ENCODE measurements at places on chromosomes 2 and 18.

DNA sequence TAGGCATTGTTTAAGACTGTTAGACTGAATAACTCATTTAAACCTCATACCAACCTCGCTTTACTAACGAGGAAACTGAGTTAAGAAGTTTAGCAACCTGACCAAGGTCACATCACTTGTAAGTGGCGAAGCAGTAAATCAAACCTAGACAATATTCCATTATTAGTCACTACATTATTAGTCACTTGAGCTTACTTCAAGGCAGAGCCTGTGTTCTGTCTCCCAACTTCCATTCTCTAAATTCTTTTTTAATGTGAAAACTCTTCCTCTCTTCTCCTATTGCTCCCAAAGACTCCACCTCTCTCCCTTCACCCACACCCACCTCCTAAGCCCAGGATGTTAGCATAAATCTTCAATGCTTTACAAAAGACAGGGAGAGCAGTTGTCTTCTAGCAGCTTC, 156.5 kb downstream of the ARL6IP6 start:
- no peak for DNase-seq

DNA sequence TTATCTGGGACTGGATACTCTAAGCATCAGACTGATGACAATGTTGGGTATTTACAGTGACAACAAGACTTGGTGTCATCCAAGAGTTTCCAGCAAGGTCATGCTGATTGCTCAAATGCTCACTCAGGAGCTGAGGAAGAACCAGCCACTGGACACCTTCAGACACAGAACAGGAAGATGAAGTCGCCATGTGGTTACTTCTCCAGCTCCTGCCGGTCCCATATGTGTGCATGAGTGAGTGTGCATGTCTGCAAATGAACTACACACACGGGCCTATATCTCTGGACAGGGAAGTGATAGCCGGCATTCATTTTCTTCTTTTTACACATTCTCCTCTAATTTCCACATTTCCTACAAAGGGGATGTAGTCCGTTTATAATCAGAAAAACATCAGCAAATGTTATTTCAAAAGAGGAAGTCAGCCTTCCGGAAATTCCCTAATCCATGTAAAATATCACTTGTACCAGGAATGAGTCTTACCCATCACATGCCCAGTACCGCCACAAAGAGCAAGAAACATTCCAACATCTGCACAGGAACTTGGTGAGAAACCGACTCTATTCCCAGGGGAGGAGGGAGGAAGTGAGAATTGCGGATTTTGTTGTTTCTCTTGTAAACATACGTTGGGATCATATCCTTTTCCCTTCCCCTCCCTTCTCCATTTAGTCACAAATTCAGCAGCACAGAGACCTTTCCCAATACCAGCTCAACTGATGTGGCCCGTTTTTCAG, 10.8 kb downstream of the RFX8 start:
- no peak for DNase-seq

DNA sequence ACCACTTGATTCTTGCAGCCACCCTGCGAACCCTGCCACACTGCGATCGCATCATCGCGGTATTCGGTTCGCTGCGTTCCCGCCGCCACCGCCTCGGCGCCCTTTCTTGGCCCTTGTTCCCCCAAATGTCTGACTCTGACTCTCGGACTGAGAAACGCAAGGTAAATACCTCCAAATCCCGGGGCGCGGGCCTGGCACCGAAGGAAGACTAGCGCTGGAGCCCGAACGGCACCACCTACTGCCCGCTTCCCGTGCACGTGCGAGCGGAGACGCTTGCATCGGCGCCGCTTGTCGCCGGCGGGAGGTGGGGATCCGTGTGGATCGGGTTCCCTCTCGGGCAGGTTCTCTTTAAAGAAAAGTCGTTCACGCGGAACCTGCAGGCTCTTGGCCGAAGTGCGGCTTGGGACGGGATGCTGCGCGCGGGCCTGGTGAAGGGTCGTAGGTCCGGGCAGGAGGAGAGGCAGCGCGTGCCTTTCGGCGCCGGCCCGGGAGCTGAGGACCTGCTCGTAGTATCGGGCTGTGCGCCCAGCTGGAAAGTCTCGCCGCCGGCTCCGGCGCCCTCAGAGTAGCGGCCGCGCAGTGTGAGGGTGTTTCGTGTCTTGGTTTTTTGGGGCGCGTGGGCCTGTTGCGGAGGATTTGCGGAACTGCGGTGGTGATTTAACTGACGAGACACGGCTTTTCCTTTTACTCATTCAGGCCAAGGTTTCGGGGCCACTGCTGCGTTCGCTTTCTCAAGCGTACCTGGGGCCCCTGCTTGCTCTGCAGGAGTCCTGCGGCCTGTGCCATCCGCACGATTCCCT, 514 bp downstream of the BCL2L11 start:
- DNase-seq = peak; percentile 70

DNA sequence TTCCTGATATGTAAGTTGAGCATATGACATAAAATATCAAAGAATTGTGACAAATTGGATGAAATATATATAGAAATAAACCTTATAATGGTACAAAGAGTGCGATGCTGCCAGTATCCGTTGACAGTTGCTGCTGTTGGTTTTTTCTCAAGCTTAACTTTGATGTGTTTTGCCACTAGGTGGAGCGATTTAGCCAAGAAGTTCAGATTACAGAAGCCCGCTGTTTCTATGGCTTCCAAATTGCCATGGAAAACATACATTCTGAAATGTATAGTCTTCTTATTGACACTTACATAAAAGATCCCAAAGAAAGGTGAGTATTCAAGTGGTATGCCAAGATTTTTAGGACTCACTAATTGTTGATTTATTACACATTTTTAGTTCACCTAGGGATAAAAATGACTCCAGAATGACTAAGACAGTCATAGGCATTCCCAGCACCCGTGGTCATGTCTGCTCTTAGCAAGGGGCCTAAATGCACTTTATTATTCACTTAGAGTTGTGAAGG, 2.1 kb downstream of the RRM2 start:
- DNase-seq = peak; percentile 37

GRCh38 chr2:179332903-179333302, 68.3 kb upstream of the SESTD1 start:
- DNase-seq = no peak

GRCh38 chr2:158745067-158745865, 49.9 kb upstream of the DAPL1 start:
- DNase-seq = peak; percentile 60

GRCh38 chr2:179963626-179964025, 43.5 kb downstream of the CWC22 start:
- no peak for DNase-seq

- no peak for DNase-seq
These were observed 99.9 kb upstream of the MYO3B start for GRCh38 chr2:170077830-170078569.

GRCh38 chr2:117523267-117523666, 291.2 kb upstream of the DDX18 start:
- DNase-seq = no peak

DNA sequence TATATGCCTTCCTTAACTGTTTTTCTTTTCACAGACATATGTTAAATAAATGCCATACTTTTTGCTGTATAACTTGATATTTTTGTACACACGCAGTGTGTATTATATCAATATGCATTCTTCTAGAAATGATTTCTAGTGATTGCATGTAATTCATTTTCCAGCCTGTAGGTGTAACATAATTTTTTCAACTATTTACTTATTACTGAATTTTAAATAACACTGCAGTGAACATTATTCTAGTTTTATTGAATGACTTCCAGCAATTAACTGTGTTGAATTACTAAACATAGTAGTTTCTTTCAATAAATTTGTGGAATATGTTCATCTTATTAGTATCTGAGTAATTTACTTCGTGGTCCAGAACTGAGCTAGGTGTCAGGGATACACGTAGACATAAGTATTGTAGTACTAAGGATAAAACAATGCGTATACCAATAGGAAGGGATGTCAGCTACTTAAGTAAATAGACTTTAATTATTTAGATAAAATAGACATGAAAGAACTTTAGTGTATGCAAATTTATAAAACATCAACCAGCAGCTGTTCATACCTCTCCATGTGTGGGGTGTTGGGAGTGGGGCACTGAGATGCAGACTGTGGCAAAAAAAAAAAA, 28.0 kb downstream of the TANC1 start:
- DNase-seq = no peak

GRCh38 chr2:33298233-33298632, 178.2 kb upstream of the RASGRP3 start:
- no peak for DNase-seq

DNA sequence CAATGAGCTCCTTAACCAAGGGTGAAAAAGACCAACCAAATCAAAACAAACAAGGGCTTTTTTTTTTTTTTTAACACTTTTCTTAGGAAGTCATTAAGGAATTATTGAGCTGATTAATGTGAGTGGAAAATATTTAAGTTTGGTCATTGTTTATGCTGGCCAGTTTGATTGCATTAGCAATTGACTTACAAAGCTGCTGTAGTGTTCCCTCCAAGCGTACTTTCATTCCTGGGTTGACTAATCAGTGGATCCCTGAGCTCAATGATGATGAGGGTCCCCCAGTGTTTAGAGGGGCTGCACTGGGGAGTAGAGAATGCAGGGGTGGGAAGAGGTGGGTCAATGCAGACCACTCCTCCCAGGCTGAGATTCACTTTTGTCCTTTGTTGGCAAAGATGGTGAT, 119.3 kb downstream of the PRKCE start:
- no peak for DNase-seq

- no peak for DNase-seq
These were observed 339.5 kb upstream of the GCFC2 start for GRCh38 chr2:76050196-76050595.

DNA sequence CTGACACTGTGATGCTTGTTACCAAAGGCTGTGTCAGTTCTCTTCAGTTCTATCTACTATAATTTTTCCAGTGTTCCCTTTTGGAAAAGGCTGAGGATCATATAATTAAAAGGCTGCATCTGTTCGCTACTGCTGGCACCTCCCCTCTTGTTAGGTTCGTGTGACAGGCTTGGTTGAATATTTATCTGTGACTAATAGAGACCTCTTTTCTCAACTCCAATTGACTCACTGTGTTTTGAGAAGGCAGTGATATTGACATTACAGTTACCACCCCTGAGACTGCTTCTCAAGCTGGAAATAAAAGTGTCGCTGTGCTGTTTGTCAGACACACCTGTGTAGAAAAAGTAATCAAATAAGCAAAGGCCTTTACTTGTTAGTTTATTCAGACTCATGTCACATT, 205.5 kb upstream of the KCNH7 start:
- DNase-seq = no peak

DNA sequence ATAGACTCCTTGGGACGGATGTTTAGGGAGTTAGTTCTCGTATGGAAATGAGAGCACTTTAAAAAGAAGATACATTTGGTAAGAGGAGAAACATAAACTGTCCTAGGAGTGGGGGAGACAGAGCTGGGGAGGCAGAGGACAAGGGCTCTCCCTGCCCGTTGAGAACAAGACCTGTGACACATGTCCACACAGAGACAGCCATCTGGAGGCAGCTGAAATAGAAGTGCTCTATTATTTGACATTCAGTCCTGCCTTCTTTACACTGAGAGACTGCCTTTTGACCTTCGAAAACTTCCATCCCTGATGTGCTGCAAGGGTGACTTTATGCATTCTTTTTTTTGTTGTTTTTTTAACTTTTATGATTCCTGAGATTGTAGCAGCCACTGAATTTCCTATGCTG, 150.1 kb downstream of the UXS1 start:
- DNase-seq = no peak

GRCh38 chr2:200203381-200203827, 103.1 kb upstream of the SPATS2L start:
- no peak for DNase-seq

GRCh38 chr2:152386266-152386665, 51.3 kb downstream of the FMNL2 start:
- DNase-seq = no peak

GRCh38 chr2:137172162-137172561, 406.8 kb downstream of the THSD7B start:
- DNase-seq = no peak

DNA sequence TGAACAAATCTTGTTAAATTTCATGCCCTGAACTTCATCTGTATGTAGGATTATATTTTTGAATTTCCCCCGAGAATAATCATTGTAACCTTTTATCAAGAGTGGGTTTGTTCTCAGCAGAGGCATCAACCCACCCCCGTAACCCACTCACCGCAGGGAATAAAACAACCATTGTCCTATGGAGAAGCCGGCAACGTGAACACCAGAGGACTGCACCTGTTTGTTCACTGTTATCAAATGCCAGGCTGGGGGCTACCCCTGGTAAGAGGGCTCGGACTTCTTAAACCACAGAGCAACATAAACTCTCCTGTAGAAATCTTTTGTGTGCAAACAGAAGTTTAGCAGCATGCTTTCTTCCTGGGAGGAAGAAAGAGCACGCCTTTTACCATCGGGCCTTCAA, 610.4 kb downstream of the ERBB4 start:
- DNase-seq = no peak

DNA sequence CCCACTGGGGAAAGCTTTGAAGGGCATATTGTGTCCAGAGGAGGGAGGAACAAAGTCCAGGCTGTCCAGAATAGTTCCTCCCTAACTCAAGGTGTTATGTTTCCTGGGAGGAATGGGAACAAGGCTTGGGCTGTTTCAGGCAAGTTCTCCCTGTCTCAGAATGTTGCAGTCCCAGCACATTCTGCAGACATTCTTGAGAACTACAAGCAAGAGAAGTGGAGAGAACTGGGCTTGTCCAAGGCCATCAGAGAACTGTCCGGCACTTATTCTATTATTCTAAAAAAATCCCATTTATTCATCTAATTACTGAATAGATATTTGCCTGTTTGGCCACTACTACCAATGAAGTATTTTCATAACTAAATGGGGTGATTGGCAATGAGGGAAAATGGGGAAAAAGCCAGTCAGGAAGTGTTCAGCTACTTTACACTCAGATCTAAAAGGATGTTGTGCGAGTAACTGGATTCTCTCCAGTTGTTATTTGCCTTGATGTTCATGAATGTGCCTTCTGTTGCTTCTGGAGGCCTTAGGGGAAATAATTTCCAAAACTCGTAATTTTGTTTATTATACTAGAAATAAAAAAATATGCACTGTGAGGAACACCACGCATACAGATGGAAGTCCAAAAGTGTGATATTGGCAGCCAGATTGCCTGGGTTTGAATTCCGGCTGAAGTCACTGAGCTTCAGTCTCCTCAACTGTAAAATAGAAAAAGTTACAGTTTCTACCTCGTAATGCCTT, 300.1 kb upstream of the RND3 start:
- no peak for DNase-seq

- no peak for DNase-seq
These were observed 295 bp upstream of the MTX2 start for GRCh38 chr2:176268976-176269318.

DNA sequence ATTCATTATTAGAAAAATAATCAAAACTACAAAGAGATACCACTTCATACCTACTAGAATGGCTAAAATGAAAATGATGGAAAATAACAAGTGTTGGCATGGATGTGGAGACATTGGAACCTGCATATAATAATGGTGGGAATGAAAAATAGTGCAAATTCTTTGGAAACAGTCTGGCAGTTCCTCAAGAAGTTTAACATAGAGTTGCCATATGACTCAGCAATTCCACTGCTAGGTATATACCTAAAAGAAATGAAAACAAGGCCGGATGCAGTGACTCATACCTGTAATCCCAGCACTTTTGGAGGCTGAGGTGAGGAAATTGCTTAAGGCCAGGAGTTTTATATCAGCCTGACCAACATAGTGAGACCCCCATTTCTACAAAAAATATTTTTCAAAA, 41.6 kb upstream of the ACYP2 start:
- DNase-seq = no peak

Data from nephron progenitor cell (in vitro differentiated cells).